ENCODE measurements at places on chromosomes 1 and 21.

DNA sequence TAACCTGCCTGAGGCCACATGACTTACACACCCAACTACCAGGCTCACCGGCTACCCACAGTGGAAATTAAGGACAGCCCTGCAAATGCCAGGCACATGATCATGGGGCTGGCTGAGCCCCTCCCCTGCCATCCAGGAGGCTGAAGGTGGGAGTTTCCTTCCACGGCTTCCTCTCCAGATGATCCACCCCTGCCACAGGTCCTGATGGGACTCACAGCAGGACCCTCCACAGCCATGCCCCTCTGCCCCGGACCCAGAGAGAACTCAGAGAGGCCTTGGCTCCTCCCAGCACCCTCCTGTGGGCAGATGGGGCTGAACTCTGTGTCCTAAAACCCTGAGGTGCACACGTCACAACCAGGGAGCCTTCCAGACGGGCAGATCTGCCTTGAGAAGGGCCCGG is 29.1 kb upstream of the CASZ1 start:
- no peak for DNase-seq

DNA sequence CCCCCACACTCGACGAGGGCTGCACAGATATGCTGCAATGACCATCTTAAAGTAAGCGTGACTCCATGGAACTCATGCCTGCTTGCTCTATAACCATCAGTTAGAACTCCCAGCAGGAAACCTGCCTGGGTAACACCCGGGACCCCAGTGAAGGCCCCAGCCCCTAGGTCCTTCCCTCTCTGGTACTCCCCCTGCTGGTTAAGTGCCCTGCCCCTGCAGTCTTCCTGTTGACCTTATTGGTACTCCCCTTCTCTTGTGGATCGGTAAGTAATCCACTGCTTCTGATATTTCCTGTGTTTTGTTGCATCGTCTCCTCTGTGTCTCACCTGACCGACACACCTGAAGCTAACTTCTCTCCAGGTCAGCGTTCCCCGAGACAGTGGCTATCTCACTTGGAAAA is 104.8 kb upstream of the COG2 start:
- no peak for DNase-seq

GRCh38 chr1:175154629-175155472 is 37.7 kb downstream of the KIAA0040 start:
- DNase-seq = peak; percentile 83

GRCh38 chr1:20932437-20932977 is 145.4 kb upstream of the HP1BP3 start:
- DNase-seq = no peak

GRCh38 chr1:111045033-111045722 is 81.5 kb upstream of the LRIF1 start:
- DNase-seq = no peak

DNA sequence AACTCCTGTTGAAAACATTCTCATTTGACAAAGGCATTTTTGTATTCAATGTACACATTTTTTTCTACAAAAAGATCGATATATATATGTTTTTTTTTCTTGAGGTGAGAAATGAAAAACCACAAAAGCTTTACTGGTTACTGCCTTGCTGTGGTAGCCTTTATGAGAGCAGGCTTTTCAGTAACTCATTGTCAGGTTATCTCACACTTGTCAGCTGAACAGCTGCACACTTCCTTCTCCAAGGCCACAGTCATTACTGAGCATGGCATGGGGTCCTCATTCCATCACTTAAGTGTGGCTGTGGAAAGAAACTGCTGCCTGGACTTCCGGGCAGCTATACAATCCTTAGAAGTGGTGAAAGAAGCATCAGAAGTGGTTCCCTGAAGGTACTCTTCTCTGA is 169.3 kb upstream of the ZP4 start:
- DNase-seq = no peak

DNA sequence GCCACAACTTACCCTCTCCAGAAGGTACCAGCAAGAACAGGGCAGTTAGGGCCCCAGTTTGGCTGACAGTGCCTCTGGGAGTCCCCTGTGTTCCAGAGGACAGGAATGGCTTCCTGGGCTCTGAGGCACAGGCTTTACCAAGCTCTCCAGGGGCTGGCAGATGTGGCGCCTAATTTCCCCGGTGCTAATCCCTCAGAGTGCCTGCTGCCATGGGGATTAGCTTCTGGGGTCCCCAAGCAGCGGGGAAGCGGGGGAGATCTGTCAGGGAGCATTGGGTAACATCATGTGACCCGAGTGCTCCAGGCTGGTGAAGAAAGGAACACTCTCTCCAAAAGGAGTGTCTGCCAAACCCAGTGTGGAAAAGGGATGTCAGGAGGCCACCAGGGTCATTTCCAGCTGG is at the start of gene LACTBL1:
LACTBL1 (minus strand) TSS at position 107 of the 400 bp plus-strand sequence. CDS start 550 bp downstream, outside the sequence.
- DNase-seq = no peak
